Prostate gland (tissue), 2 donors: ENCODE measurements at places on chromosomes 16 and 17. TPM values are rescaled to one million over a fixed set of nuclear protein-coding genes. Genes with fewer than 3 reads are reported as not detected.

- DNase-seq, result no peak
Observed at GRCh38 chr17:1197781-1198490, 18.2 kb upstream of the ABR start.

DNA sequence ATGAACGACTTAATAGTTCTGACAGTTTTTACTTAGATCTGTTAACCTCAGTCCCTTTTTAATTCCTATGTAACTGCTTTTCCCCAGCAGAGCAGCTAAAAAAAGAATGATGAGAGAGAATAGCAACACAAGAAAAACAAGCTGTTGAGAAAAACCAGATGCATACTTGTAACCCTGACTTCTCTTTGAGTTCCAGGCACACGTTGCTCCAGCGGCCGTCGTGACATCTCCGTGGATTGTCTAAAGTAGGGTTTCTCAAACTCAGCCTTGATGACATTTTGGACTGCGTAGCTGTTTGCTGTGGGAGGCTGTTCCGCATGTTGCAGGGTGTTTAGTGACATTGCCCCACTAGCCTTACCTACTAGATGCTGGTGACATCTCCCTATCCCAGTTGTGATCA lies 324.0 kb downstream of the SNX29 start:
- DNase-seq, result no peak

GRCh38 chr17:41942626-41943373 lies 12.4 kb downstream of the ODAD4 start:
- DNase-seq, result no peak

GRCh38 chr17:31494259-31495021 lies 103.0 kb downstream of the RAB11FIP4 start:
- DNase-seq, result no peak

- DNase-seq, result no peak
Observed at GRCh38 chr17:57914273-57915142, 40.7 kb downstream of the CUEDC1 start.

GRCh38 chr16:66752379-66752778 lies 970 bp upstream of the DYNC1LI2 start:
- no peak for DNase-seq

Gene ATP6V0D1
- 138 TPM for total RNA-seq

Gene DHRS13
- 36.8 TPM for total RNA-seq

Gene SNAI3
- 0.46 TPM for total RNA-seq
